NCI-H1417 (cell line): ENCODE measurements at places on chromosomes 4 and X.

DNA sequence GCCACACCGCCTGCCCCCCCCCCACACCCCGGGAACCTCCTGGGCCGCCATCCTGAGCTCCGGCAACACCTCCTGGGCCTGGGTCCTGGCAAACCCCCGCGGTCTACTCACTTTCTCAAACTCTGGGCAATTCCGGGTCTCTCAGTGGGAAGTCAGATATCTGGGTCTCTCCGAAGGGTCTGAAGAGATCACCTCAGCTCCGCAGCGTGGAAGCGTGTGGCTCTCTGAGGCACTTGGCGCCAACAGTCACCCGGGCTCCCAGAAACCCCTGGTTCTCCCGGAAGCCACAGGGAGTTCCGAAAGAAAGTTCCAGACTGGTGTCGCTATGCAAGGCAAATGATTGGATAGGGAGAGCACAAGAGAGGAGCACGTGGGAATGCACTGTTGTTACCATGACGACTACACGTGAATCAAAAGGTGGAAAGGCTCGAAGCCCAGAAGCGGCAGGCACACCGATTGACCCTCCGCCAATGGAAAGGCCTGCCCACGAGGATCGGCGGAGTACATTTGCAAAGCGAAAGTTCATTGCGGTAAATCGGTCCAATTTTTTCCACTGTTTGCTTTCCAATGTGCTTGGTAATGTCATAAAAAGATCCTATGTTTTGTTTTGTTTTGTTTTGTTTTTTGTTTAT, at the start of gene PNMA6E:
PNMA6E (minus strand) TSS at position 218 of the 632 bp plus-strand sequence. CDS start 2,501 bp downstream, outside the sequence.
- no peak for DNase-seq

DNA sequence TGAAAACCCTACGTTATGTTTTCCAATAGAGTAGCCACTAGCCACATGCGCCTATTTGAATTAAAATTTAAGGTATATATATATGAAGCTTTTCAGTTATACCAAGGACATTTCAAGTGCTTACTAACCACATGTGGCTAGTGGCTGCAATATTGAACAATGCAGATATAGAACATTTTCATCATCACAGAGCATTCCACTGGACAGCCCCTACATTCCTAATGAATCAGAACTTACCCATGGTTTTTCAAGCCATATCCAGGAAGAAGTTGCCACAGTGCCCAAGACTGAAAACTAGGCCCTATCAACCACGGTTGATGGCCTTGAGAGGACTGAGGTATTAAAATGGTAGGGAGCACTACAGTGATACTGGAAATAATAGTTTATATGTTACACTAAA, 29.7 kb downstream of the NEK1 start:
- DNase-seq: no peak

- no peak for DNase-seq
Measured at GRCh38 chr4:11732155-11732554, 303.5 kb upstream of the HS3ST1 start.

DNA sequence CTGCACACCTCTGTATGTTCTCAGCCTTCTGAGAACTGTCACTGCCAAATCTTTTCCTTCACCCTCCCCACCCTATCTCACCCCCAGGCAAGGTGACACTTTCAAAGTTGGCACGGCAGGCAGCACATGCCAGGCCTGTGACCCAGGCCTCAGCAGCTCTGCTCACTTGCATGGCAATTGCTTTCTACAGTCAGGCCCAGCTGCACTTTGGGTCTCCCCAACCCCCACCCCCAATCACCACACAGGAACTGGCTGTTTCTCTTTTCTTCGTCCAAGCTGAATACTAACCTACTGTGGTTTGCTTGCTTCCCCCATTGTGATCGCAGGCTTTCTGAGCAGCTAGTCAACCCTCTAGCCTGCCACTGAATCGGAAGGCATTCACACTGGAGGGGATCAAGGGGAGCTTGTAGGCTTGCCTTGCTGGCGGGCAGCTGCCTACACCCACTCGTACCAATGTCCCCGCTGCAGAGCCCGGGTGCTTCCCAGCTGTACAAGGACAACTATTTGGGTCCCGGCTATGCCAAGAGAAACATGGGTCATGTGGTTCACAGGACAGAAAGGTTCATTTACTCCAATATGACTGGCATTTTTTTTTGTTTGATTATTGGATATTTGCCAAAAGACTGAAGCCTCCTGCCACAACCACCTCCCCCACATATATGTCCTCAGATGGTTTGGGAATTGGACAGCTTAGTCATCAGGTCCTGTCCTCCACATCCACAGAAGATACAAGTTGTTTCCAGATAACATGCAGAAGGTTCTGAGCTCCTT, 28.1 kb downstream of the SLC25A43 start:
- no peak for DNase-seq

DNA sequence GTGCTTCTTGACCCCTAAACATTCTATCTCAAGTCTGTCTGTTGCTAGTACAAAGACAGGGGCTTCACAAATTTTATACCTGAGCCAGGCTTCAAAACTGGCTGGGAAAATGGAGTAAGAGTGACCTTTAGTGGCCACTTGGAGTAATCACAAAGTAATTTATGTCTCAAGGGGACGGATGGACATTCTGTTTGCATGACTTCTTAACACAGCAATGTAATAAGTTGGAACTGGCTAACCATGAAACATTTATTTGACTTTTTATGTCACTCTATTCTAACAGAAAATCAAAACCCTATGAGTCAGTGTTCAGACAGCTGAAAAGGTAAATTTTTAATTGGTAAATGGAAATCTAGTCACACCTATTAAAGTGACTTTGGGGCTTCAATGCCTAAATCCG, 600.6 kb downstream of the ANKRD50 start:
- peak; percentile 29 for DNase-seq

GRCh38 chr4:152501846-152502536, 33.9 kb downstream of the FBXW7 start:
- DNase-seq: no peak

GRCh38 chrX:145178268-145178667, 69.0 kb upstream of the SPANXN1 start:
- peak; percentile 17 for DNase-seq

- DNase-seq: no peak
Measured at GRCh38 chrX:132463411-132463810, 25.4 kb downstream of the MBNL3 start.
